Parietal lobe (tissue), 2 donors: ENCODE measurements at places on chromosomes 16 and 17. TPM values are rescaled to one million over a fixed set of nuclear protein-coding genes. Genes with fewer than 3 reads are reported as not detected.

Gene RNU2-1
- total RNA-seq, result not detected

Gene KRTAP4-5
- not detected for total RNA-seq

Gene ADAP2
- total RNA-seq, result 5.9 TPM

Gene GPRC5C
- 5.6 TPM for total RNA-seq

Gene KRTAP1-3
- total RNA-seq, result not detected

Gene LITAFD
- not detected for total RNA-seq

Gene UNC13D
- 0.94 TPM for total RNA-seq

Gene CMTM2
- not detected for total RNA-seq

Gene ATP2C2
- total RNA-seq, result 15.0 TPM

Gene WFDC1
- 0.31 TPM for total RNA-seq

Gene HP
- 4.1 TPM for total RNA-seq

Gene CRISPLD2
- 1.6 TPM for total RNA-seq

Gene KAT2A
- 18.2 TPM for total RNA-seq

Gene TNS4
- total RNA-seq, result not detected

Gene PIK3R5
- 0.31 TPM for total RNA-seq

Gene TBC1D3H
- not detected for total RNA-seq

Gene TPSG1
- total RNA-seq, result not detected
